ENCODE measurements at places on chromosomes 12 and 14. TPM values are rescaled to one million over a fixed set of nuclear protein-coding genes. Genes with fewer than 3 reads are reported as not detected.

HIGD1C gene
- not detected for total RNA-seq

SLCO1B1 gene
- not detected for total RNA-seq

TROAP gene
- total RNA-seq, result 19.6 TPM

FAM186B gene
- total RNA-seq, result 0.13 TPM

DIO3 gene
- total RNA-seq, result not detected

TSHR gene
- not detected for total RNA-seq

OR4E2 gene
- not detected for total RNA-seq

RASAL1 gene
- total RNA-seq, result not detected

TMEM179 gene
- not detected for total RNA-seq

KLRD1 gene
- 0.20 TPM for total RNA-seq

DBX2 gene
- not detected for total RNA-seq

IAPP gene
- total RNA-seq, result not detected

NELL2 gene
- not detected for total RNA-seq

SERPINA12 gene
- total RNA-seq, result not detected

DCN gene
- total RNA-seq, result 1.4 TPM

TAS2R14 gene
- total RNA-seq, result 0.92 TPM

COPZ1 gene
- 131 TPM for total RNA-seq

EVL gene
- total RNA-seq, result 14.0 TPM

SOX5 gene
- total RNA-seq, result 0.42 TPM

EML5 gene
- under 0.01 TPM for total RNA-seq

TMEM52B gene
- not detected for total RNA-seq

TAS2R30 gene
- 2.2 TPM for total RNA-seq

ARMH4 gene
- 2.1 TPM for total RNA-seq

FOXN4 gene
- total RNA-seq, result not detected

GPR162 gene
- 9.0 TPM for total RNA-seq

SRRM4 gene
- total RNA-seq, result not detected

KRT78 gene
- not detected for total RNA-seq

CCDC197 gene
- total RNA-seq, result not detected

GARIN6 gene
- not detected for total RNA-seq

PRR4 gene
- total RNA-seq, result 0.46 TPM

TMEM253 gene
- not detected for total RNA-seq

BBOF1 gene
- total RNA-seq, result 1.3 TPM

SYNDIG1L gene
- total RNA-seq, result not detected

KRT2 gene
- not detected for total RNA-seq

LYZ gene
- total RNA-seq, result not detected

TAS2R10 gene
- 0.74 TPM for total RNA-seq

CLEC4A gene
- total RNA-seq, result not detected

ADAMTS20 gene
- total RNA-seq, result not detected

DPF3 gene
- total RNA-seq, result 13.4 TPM

EIF2S3B gene
- total RNA-seq, result 1.4 TPM

MLEC gene
- 98.9 TPM for total RNA-seq

OVCH1 gene
- total RNA-seq, result 0.21 TPM

GPR137C gene
- total RNA-seq, result 1.6 TPM

HPD gene
- total RNA-seq, result not detected

RFX4 gene
- not detected for total RNA-seq

ASIC1 gene
- total RNA-seq, result 0.14 TPM

SYCP3 gene
- under 0.01 TPM for total RNA-seq

CCDC198 gene
- not detected for total RNA-seq

KLC1 gene
- 170 TPM for total RNA-seq

PMCH gene
- 0.66 TPM for total RNA-seq

RERGL gene
- not detected for total RNA-seq

RD3L gene
- total RNA-seq, result not detected

IL22 gene
- not detected for total RNA-seq

NDRG2 gene
- 0.11 TPM for total RNA-seq

GALNT6 gene
- 75.0 TPM for total RNA-seq

REP15 gene
- total RNA-seq, result 1.3 TPM

SETD3 gene
- total RNA-seq, result 73.4 TPM

PPM1A gene
- 14.7 TPM for total RNA-seq

NFATC4 gene
- 19.1 TPM for total RNA-seq

PROX2 gene
- total RNA-seq, result not detected
